Esophagus (tissue), 2 donors: ENCODE measurements at places on chromosomes 16 and 17. TPM values are rescaled to one million over a fixed set of nuclear protein-coding genes. Genes with fewer than 3 reads are reported as not detected.

The MMP28 gene
- polyA plus RNA-seq: 21.7 TPM

The MRPL12 gene
- polyA plus RNA-seq: 173 TPM

The ATAD5 gene
- 1.1 TPM for polyA plus RNA-seq

The EEF2K gene
- 4.6 TPM for polyA plus RNA-seq

The SNAI3 gene
- 0.24 TPM for polyA plus RNA-seq

The ZNF286A gene
- 5.4 TPM for polyA plus RNA-seq

The MPP2 gene
- 0.72 TPM for polyA plus RNA-seq

The SRCIN1 gene
- polyA plus RNA-seq: 2.2 TPM

The PKMYT1 gene
- 22.3 TPM for polyA plus RNA-seq

The HID1 gene
- 6.6 TPM for polyA plus RNA-seq

The TAOK1 gene
- 7.9 TPM for polyA plus RNA-seq

The MIEN1 gene
- polyA plus RNA-seq: 57.5 TPM

The PCTP gene
- polyA plus RNA-seq: 8.7 TPM
